H7 (cell line): ENCODE measurements at places on chromosomes 2 and 18.

GRCh38 chr2:12340164-12340563, 376.6 kb upstream of the TRIB2 start:
- no peak for DNase-seq

DNA sequence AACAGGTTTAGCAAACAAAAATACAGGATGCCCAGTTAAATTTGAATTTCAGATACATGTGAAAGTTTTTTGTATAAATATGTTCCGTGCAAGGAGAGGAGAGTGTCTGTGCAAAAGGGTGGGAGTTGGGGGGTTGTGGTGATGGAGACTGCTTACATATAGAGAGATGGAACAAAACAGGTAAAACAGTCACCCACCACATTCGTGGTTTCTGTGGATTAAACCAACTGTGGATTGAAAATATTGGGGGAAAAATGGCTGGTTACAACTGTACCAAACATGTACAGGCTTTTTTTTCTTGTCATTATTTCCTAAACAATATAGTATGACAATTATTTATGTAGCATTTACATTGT, 245.7 kb downstream of the TNS1 start:
- DNase-seq = no peak

- no peak for DNase-seq
Observed at GRCh38 chr2:11540148-11540995, 6.5 kb downstream of the GREB1 start.

- no peak for DNase-seq
Observed at GRCh38 chr2:58067001-58067400, 20.4 kb downstream of the VRK2 start.

DNA sequence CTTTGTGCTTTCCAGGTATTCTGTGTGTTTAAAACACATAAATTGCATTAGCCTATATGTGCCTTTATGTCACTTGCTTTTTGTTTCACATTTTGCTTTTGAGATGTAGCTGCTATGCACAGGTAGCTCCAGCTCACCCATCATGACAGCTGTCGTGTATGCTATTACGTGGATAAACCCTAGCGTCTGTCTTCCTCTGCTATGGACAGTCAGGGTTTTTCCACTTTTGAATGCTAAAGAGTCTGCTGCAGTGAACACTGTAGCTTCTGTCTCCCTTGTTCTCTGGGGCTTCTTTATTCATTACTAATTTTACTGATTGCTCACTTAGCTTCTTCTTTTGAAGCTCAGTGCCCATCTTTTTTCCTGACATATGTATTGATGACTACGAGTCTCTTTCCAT, 24.7 kb upstream of the MBP start:
- no peak for DNase-seq

GRCh38 chr18:54742659-54743604, 85.3 kb upstream of the RAB27B start:
- DNase-seq = no peak

DNA sequence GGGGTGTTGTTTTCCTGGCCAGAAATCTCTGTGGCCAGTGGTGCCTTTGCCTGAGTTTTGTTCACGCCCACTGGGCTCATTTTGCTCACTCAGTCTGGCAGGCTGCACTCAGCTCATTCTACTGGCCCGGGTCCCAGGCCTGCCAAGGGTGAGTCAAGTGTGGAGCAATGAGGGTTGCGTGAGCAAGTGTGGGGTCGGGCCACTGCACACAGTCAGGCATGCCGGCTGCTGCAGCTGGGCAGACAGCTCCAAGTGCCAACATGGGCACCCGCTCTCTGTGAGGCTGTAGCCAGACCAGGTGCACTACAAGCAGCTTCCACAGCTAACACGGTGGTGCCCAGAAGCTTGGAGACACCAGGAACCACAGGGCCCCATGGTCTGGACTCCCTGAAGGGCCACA, 801.1 kb upstream of the RAB6C start:
- no peak for DNase-seq

DNA sequence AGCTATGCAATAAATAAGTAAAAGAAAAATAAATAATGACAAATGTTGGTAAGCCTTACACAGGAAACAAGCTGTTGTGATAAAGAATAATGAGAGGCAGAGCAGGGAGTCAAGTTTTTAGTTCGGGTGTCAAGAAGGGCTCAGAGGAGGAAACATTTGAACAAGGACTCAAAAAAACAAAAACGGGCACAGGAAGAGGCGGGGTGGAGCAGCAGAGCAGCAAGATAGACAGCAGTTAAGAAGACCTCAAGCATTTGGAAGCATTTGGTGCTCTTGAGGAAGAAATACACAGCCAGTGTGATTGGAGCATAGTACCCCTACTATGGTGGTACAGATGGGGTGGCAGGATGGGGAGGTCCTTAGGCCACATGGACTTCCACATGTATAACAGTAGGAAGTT, 2.8 kb downstream of the TMEM169 start:
- no peak for DNase-seq

DNA sequence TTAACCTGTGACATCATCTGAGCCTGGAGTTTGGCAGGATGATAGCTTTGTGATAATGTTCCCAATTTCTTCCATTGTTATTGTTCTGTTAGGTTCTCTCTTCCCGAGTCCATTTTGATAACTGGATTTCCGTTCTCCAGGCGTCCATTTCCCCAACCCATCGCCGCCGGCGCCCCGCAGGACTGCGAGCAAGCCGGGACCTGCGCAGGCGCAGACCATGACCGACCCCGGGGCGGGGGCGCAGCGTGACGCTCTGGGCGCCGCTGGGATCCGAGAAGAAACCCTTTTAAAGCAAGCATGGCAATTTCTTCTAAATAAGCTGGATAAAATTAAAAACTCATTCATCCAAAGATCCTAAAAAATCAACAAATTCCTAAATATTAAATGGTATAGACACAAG, at the start of gene SLC25A52:
Gene SLC25A52, minus strand, starts transcription at position 186 of the 400 bp plus-strand sequence. CDS start 219 bp downstream, outside the sequence.
- no peak for DNase-seq

DNA sequence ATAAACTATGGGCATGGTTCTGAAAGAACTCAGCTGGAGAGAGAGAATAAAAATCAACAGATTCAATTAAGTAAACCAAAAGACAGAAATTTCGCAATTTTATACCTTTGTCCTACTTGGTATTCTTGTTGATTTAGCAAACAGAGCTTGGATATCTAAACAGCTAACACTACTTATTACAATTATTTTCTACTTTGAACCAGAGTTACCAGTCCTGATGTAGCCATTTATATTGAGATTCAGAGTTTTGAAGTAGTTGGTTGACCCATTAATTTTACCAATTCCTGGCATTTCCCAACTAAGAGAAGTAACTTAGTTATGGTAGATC, 48.9 kb downstream of the ASXL2 start:
- DNase-seq = no peak

DNA sequence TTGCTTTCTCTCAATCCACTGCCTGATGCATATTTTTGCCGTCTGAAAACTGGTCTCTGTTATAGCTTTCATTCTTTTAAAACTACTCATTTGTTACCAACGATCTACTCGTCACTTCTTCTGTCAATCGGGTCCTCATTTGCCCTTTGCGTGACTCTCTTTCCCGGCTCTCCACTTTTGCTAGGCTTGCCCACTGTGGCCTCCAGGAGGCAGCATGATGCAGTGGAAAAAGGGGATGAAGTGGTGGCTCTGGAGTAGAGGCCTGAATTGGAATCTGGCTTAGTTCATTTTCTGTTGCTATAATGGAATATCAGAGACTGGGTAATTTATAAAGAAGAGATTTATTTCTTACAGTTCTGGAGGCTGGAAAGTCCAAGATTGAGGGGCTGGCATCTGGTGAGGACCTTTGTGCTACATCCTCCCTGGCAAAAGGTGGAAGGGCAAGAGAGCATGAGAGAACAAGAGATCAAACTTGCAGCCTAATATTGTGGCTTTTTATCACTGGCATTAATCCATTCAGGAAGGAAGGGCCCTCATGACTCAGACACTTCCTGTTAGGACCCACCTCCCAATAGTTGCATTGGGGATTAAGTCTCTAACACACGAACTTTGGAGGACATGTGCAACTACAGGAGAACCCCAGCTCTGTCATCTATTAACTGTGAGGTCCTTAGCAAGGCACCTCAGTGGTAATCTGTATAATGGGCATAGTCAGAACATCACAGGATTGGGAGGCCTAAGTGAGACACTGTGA, 15.4 kb downstream of the GDF7 start:
- DNase-seq = peak; percentile 59

- DNase-seq = peak; percentile 41
Observed at GRCh38 chr2:241953324-241953928, 83.9 kb downstream of the RTP5 start.

GRCh38 chr2:82674652-82675051, 1784.4 kb downstream of the SUCLG1 start:
- DNase-seq = no peak

GRCh38 chr2:160649698-160650097, 156.1 kb upstream of the RBMS1 start:
- DNase-seq = no peak

- DNase-seq = peak; percentile 86
Observed at GRCh38 chr2:126656431-126657147, 631 bp downstream of the GYPC start.

- no peak for DNase-seq
Observed at GRCh38 chr2:54520687-54521086, 64.6 kb downstream of the SPTBN1 start.

DNA sequence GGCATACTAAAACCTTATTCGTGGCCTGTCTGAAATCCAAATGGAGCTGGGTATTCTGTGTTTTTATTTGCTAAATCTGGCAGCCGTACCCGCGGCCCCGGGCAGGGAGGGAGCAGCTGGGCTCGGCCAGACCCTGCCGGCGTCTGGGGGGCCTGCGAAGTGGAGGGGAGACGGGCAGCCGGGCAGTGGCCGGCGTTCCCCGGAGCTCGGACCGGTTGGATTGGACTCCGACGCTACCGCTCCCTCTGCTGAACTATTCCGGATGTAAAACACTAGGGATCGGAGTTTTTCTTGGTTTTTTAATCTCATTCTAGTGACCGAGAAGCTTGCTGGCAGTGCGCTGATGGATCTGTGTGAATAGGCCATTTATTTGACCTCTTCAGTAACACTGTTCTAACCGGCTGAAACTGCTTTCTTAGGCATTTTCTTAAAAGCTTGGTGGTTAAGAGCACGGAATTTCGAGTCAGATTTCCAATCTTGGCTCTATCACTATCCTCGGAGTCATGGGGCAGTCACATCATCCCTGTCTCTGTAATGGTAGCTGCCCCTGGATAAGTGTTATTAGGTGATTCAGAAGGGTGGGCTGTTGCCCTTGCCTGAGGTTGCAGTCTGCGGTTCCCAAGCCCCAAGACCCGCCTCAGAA, 694 bp downstream of the UNC50 start:
- DNase-seq = peak; percentile 75
